ENCODE measurements at places on chromosomes 11 and 22.

DNA sequence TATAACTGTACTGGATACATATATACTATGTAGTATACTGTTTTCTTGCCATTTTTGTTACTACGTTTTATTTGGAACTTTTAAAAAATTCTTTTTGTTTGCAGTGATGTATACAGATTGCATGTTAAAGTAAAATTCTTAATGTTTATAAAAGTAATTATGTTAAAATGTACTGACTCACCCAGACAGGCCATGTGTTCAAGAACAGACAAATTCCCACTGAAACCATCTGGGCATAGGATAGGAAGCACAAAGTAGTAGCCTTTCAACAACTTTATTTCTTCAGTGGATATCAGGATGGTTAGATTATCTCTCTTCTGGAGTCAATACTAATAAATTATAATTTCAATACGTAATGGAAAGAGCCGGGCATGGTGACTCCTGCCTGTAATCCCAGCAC lies 19.8 kb downstream of the PRMT3 start:
- no peak for DNase-seq

DNA sequence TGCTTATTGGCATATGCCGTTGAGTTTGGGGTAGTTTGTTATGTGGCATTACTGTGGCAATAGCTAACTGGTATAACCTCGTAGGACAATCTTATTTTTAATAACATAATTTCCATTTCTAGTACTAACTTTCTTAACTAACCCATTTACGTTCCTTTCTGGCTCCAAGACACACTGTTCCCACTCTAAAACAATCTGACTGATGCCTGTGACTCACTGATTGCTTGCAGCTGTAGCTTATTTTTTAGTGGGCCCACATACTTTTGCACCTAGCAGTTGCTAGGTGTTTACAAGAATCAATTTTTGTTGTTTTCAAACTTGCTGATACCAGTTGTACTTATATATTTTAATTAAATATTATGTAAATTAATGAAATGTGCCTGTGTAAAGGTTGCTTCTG lies 52.2 kb downstream of the FAT3 start:
- DNase-seq = no peak

GRCh38 chr11:6627762-6628241 lies 8.6 kb upstream of the TPP1 start:
- no peak for DNase-seq

GRCh38 chr11:8408151-8408941 lies 144.7 kb upstream of the LMO1 start:
- no peak for DNase-seq

- DNase-seq = peak; percentile 94
Measured at GRCh38 chr11:117180661-117181585, 2.4 kb downstream of the SIDT2 start.

DNA sequence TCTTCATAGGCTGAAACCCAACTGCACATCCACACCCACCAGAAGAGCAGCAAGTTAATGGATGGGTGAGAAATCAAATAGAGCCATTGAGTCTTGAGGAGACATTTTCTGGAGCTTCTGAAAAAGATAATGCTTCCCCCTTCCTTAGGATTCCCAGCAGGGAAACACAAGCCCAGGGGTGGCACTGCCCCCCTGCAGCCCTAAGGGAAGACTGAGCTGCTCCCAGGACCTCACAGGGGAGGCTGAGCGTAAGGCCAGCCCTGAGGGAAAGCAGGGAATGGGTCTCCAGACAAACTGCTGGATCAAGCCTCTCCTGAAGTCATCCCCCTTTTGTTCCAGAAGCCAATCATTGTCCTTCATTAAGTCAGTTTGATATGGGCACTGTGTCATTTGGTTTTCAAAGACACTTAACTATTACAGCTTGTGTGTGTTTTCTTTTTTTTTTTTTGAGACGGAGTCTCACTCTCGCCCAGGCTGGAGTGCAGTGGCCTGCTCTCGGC lies 15.1 kb downstream of the LTO1 start:
- DNase-seq = no peak

GRCh38 chr11:13290221-13290980 lies 12.8 kb downstream of the BMAL1 start:
- no peak for DNase-seq

GRCh38 chr11:10456519-10456918 lies 1.5 kb downstream of the AMPD3 start:
- peak; percentile 84 for DNase-seq

DNA sequence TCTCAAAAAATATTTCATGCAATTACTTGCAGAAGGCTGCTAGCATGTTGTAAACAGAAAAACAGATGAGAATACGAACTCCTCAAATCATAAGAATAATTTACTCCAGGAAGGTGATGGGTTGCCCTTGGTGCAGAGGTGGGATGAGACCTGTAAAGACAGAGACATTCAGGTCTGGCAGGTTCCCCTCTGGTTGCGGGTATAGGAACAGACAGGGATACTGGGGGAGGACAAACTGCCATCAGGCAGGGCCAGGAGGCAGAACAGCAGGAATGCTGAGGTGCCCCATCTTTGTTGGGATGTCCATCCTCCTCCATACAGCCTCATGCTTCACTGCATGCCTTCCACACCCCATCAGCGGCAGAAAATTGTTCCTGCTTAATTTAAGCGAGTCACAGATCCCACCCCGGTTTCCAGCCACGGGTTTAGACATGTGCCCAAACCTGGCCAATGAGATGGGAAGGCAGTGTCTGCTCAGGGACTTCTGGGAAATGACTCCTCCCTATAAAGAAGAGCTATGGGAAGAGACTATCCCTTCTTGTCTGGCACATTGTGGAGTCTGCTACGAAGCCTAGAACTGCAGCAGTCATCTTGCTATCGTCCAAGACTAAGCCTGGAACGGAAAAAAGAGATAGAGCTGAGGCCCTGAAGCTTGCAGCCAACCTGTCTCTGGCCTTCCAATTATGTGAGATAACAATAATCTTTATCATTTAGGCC lies 23.1 kb upstream of the IRAG1 start:
- no peak for DNase-seq

DNA sequence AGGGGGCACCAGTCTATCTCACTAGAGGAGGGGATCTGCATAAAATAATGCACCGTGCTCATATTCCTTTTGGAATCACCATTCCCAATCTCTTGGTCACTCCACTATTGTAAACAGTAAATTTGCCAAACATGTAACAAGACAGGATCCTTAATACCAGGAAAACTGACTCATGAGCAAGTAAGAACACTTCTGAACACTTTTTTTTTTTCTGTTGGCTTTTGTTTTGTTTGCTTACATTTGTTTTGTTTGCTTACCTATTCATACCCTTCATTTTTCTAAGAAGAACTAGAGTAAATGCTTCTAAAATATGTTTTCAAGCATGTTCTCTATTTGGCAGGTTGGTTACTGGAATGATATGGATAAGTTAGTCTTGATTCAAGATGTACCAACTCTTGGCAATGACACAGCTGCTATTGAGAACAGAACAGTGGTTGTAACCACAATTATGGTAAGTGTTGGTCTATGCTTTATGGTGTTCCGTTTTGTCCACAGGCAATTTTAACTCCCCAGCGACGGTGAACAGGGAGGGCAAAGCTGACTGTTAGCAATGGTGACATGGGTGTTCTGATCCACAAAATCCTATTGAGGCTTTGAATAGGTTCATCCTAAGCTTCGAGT lies 111.8 kb downstream of the MSANTD4 start:
- DNase-seq = no peak
